ENCODE measurements at places on chromosomes 3 and 15.

- DNase-seq, result peak; percentile 67
Measured at GRCh38 chr3:17841190-17841828, 98.9 kb upstream of the TBC1D5 start.

GRCh38 chr3:73052857-73053256, 8.6 kb upstream of the EBLN2 start:
- DNase-seq, result no peak

- DNase-seq, result no peak
Measured at GRCh38 chr3:63492464-63492863, 160.0 kb upstream of the SNTN start.

- DNase-seq, result no peak
Measured at GRCh38 chr3:25957026-25957425, 167.1 kb downstream of the OXSM start.

DNA sequence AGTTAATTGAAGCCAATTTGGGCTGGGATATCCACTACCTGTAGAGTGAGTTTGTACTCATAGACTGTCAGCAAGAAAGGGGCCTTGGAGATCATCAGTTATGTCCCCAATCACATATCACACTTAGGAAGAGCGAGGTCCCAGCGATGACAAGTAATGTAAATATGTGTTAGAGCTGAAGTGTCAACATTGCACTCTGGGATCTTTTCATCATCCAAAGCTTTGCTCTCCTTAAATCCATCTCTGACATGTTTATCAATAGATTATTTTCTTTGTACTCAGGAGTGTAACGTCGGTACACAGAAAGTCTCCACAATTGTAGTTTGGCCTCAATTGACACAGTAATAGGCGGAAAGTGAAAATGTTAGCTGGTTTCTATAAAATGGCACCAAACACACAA, 113.7 kb upstream of the TPRG1 start:
- DNase-seq, result no peak

GRCh38 chr3:44292947-44293346, 45.6 kb upstream of the TCAIM start:
- no peak for DNase-seq

DNA sequence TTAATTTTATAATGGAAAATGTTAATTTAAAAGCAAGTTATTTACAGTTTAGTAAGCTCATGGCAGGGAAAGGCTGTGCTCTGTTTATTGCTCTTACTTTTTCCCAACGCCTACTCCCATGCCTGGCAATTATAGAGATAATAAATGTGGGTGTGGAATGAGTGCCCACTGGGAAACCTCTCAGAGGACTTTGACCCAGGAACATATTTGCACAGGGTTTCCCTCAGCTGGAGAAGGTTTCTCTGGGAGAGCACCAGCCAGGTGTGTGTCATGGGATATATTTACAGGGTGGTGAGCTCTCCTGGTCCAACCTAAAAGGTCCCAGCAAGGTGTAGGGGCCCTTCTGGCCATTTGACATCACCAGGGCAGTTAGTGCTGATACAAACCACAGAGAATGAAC, 27.9 kb downstream of the ZNF710 start:
- DNase-seq, result no peak

DNA sequence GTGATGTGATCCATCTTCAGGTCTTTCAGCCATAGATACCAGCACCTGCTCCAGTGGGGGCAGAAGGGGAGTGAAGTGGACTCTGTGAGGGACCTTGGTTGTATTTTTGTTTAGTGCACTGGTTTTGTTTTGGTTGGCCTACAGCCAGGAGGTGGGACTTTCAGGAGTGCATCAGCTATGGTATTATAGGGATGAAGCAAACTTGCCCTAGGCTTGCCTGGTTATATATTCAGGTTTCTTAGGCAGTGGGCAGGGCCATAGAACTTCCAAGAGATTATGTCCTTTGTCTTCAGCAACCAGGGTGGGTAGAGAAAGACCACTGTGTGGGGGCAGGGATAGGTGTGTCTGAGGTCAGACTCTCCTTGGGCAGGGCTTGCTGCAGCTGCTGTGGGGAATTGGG, 337.3 kb upstream of the SGO1 start:
- DNase-seq, result no peak

- peak; percentile 67 for DNase-seq
Measured at GRCh38 chr3:24086617-24087404, 141.7 kb downstream of the NR1D2 start.
